ENCODE measurements at places on chromosomes 5 and 9.

DNA sequence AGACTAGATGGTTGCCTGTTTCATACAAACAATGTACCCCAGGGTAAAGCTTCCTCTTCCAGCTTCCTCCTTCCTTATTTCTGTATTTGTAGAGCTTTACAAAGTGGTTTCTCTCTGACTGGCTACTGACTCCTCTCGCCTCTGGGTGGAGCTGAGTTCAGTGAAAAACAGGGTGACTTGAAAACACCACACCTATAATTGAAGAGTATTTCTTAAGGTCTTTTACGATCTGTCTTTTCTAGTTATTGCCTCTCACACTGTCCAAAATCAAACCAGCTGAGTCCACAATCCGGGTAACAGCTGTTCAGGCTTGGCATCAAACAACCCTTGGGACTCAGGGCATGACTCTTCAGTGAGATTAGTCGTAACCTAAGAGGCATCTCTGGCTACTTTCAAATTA, 200.4 kb downstream of the ARRDC3 start:
- no peak for DNase-seq

- DNase-seq, result no peak
Measured at GRCh38 chr9:8183618-8184017, 384.0 kb upstream of the DMAC1 start.

DNA sequence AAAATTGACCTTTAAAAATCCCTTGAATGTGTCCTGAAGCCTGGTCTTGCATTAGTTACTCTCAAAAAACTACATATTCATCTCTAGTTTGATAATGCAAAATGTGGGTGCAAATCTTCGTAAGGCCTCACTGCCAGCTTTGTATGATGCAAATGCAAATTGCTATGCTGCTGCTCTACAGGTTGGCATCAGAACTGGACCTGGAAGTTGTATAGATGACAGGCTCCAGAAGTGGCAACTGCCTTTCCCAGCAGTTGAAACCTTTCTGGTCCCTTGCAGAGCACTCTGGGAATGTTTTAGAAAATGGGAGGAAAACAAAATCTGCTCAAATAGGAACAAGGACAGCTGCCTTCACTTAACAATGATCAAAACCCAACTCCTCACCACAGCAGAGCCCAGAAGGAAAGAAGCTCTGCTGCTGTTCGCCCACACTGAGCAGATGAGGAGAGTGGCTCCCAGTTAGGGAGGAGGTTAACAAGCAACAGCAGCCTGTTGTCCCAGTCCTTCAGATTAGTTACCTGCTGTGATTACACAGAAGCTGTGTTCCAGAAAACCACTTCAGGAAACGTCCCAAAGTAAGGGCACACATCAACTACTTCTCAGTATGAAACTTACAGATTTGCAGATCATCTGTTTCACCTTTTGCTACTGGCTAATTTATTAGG, 93.5 kb downstream of the PLPP1 start:
- no peak for DNase-seq

DNA sequence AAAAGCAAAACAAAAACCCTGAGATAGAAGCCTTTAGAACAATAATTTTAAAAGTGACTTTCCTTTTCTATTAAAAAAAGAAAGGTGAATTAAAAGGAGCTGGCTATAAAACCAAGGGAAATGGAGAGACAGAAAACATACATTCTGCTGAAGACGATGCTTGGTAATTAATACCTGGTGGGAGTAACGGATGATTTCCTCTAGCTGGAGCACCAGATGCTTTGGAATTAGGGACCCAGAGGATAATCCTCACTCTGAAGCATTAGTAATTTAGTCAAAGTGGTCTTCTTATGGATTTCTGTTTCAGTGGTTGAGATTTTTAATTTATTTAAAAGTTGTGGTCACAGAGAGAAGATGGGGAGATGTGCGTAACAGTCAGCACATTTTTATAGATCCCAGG, 982.5 kb downstream of the TLE4 start:
- DNase-seq, result no peak

GRCh38 chr5:15383469-15383868, 116.5 kb upstream of the FBXL7 start:
- DNase-seq, result no peak

- DNase-seq, result no peak
Measured at GRCh38 chr5:167816864-167817263, 474.6 kb upstream of the WWC1 start.

GRCh38 chr5:90071066-90071465, 338.5 kb downstream of the CETN3 start:
- DNase-seq, result no peak

- DNase-seq, result no peak
Measured at GRCh38 chr9:134287591-134288491, 38.4 kb upstream of the RXRA start.

GRCh38 chr9:86639899-86640379, 285.7 kb upstream of the TUT7 start:
- DNase-seq, result no peak

GRCh38 chr5:128300181-128300580, 216.6 kb downstream of the SLC12A2 start:
- DNase-seq, result no peak

DNA sequence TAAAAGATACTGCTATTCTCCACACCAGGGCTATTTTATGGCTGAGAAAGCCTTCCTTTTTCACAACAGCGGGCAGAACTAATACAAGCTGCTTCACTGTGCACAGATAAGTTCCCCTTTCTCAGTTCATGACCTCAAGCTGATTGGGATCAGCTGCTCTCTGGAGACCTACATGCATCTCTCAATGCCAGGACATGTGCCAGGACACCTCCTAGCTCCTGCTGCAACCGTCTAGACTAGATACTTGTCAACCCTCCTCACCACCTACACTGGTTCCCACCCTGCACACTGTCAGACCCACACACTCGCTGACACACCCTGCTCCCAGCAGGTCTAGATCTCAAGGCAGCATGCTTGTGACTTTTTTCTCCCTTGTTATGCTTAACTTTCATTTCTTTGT, 39.8 kb downstream of the STARD4 start:
- no peak for DNase-seq

DNA sequence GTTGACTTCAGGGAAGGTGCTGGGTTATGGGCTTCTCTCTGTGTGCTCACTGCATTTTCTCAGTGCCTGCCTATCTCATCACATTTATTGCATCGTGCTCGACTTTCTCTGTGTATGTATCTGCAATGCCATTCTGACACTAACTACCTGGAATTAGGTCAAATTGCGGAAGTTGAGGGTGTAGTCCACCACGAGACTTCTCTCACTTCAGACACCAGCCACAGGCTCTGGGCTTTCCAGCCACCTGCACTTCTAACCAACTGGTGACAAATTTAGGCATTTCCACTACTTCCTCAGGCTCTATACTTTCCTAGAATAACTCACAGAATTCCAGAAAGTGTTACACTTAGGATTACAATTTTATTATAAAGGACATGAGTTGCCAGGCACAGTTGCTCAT, 188.6 kb upstream of the ZNF608 start:
- no peak for DNase-seq

- DNase-seq, result no peak
Measured at GRCh38 chr5:84433461-84433860, 48.8 kb upstream of the EDIL3 start.

DNA sequence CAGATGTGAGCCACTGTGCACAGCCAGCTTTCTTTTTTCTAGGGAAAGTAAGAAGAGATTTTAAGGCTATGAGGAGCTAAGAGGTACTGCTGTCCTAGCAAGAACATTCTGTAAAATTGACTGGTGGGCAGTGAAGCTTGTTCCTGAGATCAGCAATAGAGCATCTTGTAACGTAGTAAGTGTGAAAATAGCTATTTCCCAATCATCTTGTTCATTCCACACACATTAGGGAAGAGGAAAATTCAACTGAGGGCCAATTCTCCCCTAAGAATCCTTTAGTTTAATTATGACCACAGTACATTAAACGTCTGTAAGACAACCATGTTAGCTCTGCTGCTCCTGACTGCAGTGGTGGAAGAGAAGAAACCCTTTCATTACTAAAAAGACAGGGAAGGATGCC, 246.2 kb downstream of the EFNA5 start:
- DNase-seq, result no peak

DNA sequence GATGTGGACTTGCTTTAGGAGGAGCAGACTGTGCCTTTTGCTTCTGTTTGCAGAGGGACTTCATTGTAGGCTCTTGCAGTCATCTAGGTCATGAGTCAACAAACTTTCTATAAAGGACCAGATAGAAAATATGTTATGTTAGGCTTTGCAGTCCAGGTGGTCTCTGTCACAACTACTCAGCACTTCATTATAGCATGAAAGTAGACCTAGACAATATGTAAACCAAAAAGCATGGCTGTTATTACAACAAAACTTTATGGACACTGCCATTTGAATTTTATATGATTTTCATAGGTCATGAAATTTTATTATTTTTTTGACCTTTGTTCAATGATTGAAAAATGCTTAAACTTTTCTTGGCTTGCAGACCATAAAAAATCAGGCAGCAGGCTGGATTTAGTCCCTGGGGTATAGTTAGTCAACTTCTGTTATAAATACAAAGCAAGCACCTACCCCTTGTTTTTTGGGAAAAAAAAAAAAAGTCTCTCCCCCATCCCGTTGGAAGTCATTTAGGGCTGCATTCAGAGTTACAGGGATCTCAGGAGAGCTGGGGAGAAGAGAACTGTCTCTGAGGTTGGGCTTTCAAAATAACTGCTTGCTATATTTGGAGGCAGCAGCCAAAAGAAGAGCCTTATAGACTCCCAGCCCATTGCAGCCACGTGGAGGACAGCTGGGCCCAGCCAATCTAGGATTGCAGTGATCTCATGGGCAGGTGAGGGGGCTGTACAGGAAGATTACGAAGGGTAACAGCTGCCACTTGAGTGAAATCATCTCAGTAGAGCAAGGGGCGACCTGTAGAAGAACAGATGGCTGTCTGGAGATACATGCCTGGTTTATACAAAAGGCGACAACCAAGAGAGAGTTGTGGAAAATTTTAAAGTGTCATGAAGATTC, 136.6 kb upstream of the TNC start:
- DNase-seq, result no peak

DNA sequence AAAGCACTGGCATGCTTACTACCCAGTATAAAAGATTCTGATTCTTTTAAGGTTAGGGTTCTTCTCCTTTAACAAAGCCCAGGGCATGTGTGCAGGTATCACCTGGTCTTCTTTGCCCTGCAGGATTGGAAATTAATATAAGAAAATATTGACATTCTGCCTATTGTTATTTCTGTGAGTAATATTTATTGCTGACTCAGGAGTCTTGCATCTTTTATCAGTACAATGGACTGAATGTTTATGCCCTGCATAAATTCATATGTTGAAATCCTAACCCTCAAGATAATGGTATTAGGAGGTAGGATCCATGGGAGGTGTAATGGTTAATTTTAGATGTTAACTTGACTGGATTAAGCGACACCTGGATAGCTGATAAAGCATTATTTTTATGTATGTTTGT, 189.0 kb downstream of the LRRC70 start:
- no peak for DNase-seq

DNA sequence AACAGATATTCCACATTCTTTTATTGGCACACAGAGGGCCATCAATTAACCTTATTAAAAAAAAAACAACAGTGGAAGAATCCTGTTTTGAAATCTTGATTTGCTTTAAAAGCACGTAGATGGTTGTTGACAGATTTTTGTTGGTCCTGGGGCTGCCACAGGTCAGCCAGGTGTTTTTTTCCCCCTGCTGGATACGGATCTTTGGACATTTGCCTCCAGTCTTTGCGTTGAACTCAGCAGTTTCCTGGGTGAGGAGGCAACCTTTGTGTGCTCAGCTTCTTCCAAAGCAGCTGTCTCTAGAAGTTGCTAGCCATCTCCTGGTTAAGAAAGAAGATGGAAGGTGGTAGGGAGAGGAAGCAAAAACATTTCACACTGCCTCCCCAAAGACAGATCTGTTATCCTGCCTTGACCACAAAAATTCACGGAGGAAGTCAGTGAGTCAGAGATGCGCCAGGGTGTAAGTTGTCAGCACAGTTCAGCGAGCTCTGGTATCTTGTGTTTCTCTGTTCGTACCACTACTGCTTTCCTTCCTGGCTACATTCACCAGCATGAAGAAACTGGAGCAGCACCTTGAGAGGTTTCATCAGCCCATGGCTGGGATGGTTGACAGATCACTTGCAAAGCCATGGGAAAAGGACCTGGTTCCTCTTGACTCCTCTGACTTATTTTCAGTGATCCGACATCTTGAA, 207.3 kb downstream of the ARHGAP26 start:
- DNase-seq, result peak; percentile 49

DNA sequence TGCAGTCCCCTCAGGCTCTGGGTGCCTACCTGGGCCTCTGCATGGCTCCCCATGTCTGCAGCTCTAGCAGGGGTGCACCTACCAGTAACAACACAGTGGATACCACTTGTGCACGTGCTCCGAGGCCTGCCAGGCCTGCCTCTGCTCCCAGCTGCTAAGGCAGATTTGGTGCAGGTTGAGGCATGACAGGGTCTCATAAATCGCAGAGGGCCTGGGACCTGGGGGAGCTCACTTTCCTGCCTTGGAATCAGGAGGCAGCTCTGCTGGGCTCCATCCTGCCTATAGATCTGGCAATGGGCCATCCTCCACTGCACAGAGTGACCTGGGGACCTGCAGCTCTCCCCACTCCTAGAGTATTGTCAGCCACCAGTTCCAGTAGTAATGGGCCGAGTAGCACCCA, 121.9 kb upstream of the CXCL14 start:
- no peak for DNase-seq

DNA sequence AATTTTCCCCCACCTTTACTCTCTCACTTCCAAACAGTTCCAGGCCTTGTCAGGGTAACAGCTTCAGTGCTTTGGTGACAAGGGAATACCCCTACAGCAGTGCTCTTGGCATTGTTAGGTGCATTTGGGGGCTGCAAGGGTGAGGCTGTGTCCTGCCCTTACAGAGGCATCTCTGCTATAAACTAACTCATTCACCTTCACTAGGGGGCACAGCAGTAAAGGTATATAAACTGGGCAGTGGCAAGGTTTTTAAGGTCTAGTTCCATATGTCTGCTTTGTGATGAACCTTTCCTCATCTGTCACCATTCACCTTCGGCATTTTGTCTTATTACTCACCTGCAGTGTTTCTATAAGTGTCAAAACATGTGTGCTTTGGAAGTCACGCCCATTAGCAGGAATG, 79.1 kb upstream of the GPR151 start:
- no peak for DNase-seq

DNA sequence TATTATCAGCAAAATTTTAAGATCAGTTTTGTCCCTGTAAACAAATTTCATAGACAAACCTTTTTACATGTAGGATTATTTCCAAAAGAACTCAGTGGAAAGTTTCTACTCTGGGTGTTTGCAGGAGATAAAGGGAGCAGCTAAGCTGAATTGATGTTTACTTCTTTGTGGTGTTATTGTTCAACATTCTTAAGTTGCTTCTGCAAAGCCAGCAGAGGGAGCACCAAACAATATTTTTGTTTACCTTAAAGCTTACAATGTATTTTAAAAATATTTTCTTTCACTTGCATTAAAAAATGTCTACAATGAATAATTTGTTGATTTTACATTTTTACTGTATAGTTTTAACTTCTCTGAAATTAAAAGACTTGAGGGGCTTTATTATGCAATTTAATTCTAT, 135.4 kb downstream of the ATG10 start:
- no peak for DNase-seq

- no peak for DNase-seq
Measured at GRCh38 chr5:72107131-72107900, at the start of gene MAP1B. Gene MAP1B (plus strand): TSS chr5:72107475. CDS start chr5:72107532, 57 bp downstream.

- DNase-seq, result no peak
Measured at GRCh38 chr9:129918296-129918950, 83.2 kb downstream of the USP20 start.
